ENCODE measurements at places on chromosomes 1 and 21. TPM values are rescaled to one million over a fixed set of nuclear protein-coding genes. Genes with fewer than 3 reads are reported as not detected.

DNA sequence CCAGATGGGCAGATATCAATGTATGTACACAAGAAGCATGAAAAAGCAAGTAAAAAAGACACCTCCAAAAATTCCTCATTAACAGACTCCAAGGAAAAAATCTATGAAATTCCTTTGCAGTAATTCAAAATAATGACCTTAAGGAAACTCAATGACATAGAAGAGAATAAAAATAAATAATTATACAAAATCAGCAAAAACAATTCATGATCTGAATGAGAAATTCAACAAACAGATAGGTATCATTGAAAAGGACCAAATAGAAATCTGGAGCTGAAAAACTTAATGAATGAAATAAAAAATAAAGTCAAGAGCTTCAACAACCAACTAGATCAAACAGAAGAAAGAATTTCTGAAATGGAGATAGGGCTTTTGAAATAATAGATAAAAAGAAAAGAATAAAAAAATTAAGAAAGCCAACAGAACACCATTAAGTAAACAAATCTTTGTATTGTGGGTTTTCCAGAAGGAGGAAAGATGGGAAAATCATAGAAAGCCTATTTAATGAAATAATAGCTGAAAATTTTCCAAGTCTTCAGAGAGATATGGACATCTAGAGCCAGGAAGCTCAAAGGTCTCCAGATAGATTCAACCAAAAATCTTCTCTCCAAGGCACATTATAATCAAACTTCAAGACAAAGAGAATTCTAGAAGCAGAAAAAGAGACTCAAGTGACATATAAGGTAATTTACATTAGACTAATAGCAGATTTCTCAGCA is 52.0 kb upstream of the KCNK1 start:
- DNase-seq, result no peak

DNA sequence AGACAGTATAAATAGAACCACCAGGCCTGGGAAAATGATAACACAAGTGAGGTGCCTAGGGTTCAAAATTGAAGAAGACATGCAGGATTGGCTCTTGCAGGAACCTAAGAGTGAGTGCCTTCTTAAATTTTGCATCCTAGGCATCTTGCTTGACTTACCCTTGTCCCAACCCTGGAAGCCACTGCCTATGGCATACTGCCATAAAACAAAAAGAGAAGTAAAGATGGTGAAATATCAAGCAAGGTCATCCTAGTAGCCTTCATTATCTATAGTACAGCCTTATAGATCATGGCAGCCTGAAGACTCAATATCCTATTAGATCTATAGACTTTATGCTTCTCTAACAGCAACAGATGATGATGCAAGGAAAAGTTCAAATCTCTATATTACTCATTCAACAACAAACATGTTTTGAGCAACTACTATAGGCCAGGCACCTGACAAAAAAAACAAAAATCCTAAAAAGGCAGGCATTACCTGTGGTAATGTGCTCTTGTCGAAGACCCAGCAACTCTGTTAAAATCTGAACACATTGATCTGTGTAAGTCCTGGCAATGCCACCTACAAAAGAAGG is 6.3 kb downstream of the AP4B1 start:
- DNase-seq, result no peak

- DNase-seq, result no peak
Observed at GRCh38 chr1:169200319-169200718, 93.8 kb downstream of the ATP1B1 start.

Gene WDR64
- total RNA-seq, result not detected

Data from fibroblast of the aortic adventitia (primary cell).